ENCODE measurements at places on chromosomes 11 and 22.

GRCh38 chr11:119486691-119487259 is 63.8 kb upstream of the THY1 start:
- H3K27ac ChIP-seq = no peak overlapping the region
- H3K4me3 ChIP-seq = no peak overlapping the region
- H3K4me1 ChIP-seq = no peaks in the 10 kb centered on the region
- H3K27me3 ChIP-seq = peaks cover 2% of the 10 kb centered on the region
- DNase-seq = no peak

DNA sequence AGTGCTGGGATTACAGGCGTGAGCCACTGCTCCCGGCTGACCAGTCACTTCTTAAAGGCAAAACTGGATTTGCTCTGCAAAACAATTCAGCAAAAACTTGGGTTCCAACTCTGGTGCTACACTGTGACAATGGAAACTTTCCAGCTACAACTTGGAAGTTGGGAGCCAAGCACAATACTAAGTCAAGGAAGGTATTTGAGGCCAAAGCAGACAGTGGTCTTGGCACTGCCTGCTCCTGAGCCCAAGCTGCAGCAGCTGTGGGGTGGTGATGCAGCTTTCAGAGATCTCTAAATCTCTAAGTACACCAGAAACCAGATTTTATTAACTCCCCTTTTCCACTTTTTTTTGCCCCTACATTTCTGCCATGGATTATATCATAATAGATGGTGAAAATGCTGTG is 17.5 kb downstream of the ADM start:
- H3K27ac ChIP-seq = peak overlapping the region; percentile 88
- H3K36me3 ChIP-seq = no peaks in the 10 kb centered on the region
- no peak overlapping the region for H3K4me3 ChIP-seq
- H3K4me1 ChIP-seq = peaks cover 27% of the 10 kb centered on the region
- DNase-seq = no peak

GRCh38 chr11:109668973-109669634 is 247.1 kb downstream of the C11orf87 start:
- no peaks in the 10 kb centered on the region for H3K4me1 ChIP-seq
- H3K4me3 ChIP-seq = no peak overlapping the region
- no peak for DNase-seq
- no peaks in the 10 kb centered on the region for H3K27me3 ChIP-seq
- no peak overlapping the region for H3K27ac ChIP-seq

DNA sequence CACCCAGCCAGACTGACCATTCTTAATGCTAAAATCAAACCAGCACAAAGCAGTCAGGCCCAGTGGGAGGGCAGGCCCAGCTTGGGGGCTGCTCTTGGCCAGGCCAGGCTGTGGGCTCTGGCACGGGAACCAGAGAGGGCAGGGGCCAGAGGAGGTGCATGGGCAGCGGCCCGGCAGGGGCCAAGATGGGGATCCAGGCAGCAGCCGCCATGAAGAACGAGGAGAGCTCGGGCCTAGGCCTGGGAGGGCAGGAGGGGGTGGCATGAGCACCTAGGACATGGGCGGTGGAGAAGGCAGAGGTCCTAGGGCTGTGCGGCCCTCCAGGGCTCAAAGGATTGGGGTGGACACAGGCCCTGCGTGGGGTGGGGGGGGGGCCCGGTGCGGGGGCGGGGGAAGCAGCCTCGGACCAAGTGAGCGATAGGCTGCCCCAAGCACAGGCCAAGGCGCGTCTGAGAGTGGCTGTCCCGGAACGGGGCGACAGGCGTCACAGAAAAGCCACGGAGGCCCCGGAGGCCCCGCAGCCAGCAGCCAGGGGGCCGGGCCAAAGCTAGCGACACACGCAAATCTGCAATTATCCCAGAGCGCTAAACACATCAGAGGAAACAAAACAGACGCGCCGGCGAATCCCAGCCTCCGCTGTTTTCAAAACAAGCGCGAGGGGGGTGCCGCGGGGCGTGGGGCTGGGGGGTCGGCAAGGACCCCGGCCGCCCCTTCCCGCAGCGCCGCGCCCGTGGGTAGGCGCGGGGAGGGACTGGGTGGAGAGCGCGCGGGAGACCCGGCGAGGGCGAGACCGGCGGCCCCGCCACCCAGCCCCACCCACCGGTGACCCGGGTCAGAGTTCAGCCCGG is 8.3 kb downstream of the PLXNB2 start:
- peaks cover 8% of the 10 kb centered on the region for H3K27me3 ChIP-seq
- no peaks in the 10 kb centered on the region for H3K36me3 ChIP-seq
- DNase-seq = no peak
- H3K27ac ChIP-seq = no peak overlapping the region
- H3K4me1 ChIP-seq = no peaks in the 10 kb centered on the region
- no peak overlapping the region for H3K4me3 ChIP-seq

DNA sequence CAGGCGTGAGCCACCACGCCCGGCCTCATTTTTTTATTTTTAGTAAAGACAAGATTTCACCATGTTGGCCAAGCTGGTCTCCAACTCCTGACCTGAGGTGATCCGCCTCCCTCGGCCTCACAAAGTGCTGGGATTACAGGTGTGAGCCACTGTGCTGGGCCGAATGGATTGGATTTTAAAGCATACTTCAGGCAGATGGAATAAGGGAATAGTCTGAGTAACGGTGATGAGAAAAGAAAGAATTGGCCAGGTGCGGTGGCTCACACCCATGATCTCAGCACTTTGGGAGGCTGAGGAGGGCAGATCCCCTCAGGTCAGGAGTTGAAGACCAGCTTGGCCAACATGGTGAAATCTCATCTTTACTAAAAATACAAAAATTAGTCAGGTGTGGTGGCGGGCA is 2.1 kb upstream of the CBL start:
- DNase-seq = no peak
- no peaks in the 10 kb centered on the region for H3K27me3 ChIP-seq
- H3K36me3 ChIP-seq = no peaks in the 10 kb centered on the region
- peak overlapping the region; percentile 37 for H3K4me3 ChIP-seq

DNA sequence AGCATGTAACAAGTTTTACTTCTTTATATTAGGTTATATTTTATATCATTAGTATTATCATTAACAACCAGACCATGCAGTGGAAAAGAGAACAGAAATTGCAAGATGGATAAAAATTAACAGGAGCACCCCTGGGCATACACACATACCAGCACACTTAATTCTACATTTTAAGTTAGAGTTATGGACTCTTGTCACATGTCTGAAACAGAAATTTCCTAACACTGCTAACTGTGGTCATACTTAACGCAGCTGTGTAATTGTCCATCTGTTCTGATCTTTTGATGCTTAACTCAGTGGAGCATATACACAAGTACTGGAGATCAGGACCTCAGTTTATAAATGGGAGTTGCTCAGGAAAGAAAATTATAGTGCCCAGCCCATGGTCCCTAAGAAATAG is 358 bp downstream of the OR52H1 start:
- no peaks in the 10 kb centered on the region for H3K36me3 ChIP-seq
- no peaks in the 10 kb centered on the region for H3K4me1 ChIP-seq
- H3K27ac ChIP-seq = no peak overlapping the region
- no peak overlapping the region for H3K4me3 ChIP-seq
- H3K27me3 ChIP-seq = peaks cover under 1% of the 10 kb centered on the region
- DNase-seq = no peak

GRCh38 chr11:65606876-65607613 is 7.0 kb downstream of the MAP3K11 start:
- H3K27ac ChIP-seq = peak overlapping the region; percentile 34
- H3K4me3 ChIP-seq = no peak overlapping the region
- DNase-seq = no peak
- peaks cover 29% of the 10 kb centered on the region for H3K4me1 ChIP-seq

GRCh38 chr11:25769287-25769686 is 562.6 kb upstream of the ANO3 start:
- no peak overlapping the region for H3K4me3 ChIP-seq
- no peak for DNase-seq
- H3K36me3 ChIP-seq = no peaks in the 10 kb centered on the region
- H3K27me3 ChIP-seq = no peaks in the 10 kb centered on the region
- H3K4me1 ChIP-seq = no peaks in the 10 kb centered on the region

DNA sequence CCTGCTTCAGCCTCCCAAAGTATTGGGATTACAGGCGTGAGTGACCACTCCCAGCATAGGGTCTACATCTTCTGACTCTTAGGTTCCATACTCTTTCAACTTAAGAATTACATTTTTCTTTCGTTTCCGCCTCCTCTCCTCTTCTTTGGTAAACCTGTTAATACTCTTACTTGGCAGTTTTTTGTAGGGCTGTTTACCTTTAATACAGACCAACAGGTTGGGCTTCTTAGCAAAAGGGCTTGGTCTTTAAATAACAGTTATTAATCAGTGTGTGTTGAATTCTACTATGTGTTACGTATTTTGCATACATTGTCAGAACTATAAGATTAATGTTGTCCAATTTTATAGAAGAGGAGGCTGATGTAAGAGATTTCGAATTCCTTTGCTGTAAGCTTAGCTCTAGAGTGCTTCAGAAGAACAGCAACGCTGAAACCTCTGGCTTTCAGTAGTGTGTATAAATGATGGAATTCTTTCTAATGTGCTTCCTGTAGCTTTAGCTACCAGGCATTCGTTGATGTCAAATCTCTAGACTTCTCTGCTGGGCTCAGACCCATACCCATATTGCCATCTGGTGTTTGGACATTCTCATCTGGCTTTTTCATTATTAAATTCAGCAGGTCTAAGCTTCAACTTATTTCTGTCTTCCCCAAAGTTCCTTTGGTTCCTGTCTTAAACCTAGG is 3.1 kb downstream of the FDX1 start:
- no peak for DNase-seq
- peaks cover 63% of the 10 kb centered on the region for H3K4me1 ChIP-seq
- H3K27ac ChIP-seq = no peak overlapping the region
- H3K4me3 ChIP-seq = peak overlapping the region; percentile 38
- H3K36me3 ChIP-seq = peaks cover 15% of the 10 kb centered on the region
- H3K27me3 ChIP-seq = no peaks in the 10 kb centered on the region

- H3K27me3 ChIP-seq = no peaks in the 10 kb centered on the region
- peaks cover 18% of the 10 kb centered on the region for H3K36me3 ChIP-seq
- H3K4me1 ChIP-seq = peaks cover 93% of the 10 kb centered on the region
- peak overlapping the region; percentile 95 for H3K27ac ChIP-seq
- peak; percentile 82 for DNase-seq
Observed at GRCh38 chr11:128324531-128325141, 262.7 kb downstream of the ETS1 start.

DNA sequence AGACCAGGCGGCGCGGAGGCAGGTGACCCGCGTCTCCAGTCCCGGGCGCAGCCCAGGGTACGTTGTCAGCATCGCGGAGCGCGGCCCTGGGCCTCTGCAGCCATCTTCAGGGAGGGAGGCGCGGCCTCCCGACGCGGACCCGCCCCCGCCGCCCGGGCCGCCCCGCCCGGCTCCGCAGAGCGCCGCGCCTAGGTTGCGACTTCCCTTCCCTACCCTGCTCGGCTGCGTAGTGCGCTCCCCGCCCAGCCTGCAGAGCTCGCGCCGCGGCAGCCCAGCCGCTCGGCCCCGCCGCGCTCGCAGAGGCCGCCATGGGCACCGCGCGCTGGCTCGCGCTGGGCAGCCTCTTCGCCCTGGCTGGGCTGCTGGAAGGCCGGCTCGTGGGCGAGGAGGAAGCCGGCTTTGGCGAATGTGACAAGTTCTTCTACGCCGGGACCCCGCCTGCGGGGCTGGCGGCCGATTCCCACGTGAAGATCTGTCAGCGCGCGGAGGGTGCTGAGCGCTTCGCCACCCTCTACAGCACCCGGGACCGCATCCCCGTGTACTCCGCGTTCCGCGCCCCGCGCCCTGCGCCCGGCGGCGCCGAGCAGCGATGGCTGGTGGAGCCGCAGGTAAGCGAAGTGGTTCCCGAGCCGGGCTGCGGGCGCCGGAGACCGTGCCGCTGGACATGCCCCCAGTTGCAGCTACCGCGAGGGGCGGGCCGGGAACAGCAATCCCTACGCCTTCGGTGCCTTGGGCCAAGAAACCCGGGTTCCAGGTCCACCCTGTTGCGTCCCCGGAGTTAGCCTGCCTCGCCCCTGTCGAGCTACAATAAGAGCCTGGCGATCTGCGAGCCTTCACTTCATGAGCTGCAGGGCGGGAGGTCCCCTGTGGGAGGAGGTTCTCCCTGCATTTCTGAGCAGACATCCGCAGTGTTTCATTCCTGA is at the start of gene ENDOD1:
Gene ENDOD1, plus strand, starts transcription at position 227 of the 923 bp plus-strand sequence. Its CDS starts 82 bp downstream, at position 309.
- H3K4me3 ChIP-seq = peak within 1 kb of the TSS; percentile 89
- H3K4me1 ChIP-seq = peaks cover 83% of the 10 kb centered on the region
- H3K27ac ChIP-seq = peak within 1 kb of the TSS; percentile 96
- DNase-seq = peak; percentile 85

- DNase-seq = no peak
- no peak overlapping the region for H3K4me3 ChIP-seq
- peaks cover 10% of the 10 kb centered on the region for H3K36me3 ChIP-seq
- H3K27me3 ChIP-seq = peaks cover 2% of the 10 kb centered on the region
Observed at GRCh38 chr11:75333022-75333806, 18.2 kb downstream of the ARRB1 start.

DNA sequence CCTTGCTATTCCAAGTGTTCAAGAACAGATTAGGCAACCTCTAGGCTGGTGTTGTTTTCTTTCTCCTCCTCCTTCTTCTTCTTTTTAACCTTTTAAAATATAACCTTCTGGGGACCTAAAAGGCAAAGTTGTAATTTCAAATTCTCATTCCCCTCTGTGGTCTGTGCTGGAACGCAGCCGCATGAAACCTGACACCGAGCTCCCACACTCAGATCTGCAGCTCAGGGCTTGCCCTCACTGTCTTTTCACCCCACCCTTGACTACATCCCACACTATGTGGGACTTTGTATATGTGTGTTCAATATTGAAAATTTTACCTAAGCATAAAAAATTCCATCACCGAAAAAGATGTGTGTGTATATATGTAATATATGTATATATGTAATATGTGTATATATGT is 62.0 kb upstream of the ARHGAP42 start:
- H3K36me3 ChIP-seq = no peaks in the 10 kb centered on the region
- no peaks in the 10 kb centered on the region for H3K27me3 ChIP-seq
- no peaks in the 10 kb centered on the region for H3K4me1 ChIP-seq
- DNase-seq = no peak

DNA sequence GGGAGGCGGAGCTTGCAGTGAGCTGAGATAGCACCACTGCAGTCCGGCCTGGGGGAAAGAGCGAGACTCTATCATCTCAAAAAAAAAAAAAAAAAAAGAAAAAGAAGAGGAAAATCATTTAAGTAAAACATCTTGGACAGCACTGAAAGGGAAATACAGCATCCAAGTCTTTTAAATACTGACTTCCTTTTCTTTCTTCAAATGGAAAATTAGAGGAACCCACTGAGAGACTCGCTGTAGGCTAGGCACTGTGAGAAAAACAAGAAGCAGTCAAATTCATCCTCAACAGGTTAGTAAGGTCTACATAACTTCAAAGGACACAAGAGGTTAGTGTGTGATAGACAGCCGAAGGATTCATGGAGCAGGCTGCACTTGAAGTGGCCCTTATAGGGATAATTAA is 243.7 kb downstream of the BLID start:
- H3K36me3 ChIP-seq = no peaks in the 10 kb centered on the region
- no peak overlapping the region for H3K4me3 ChIP-seq
- H3K4me1 ChIP-seq = no peaks in the 10 kb centered on the region
- no peaks in the 10 kb centered on the region for H3K27me3 ChIP-seq
- no peak overlapping the region for H3K27ac ChIP-seq
- no peak for DNase-seq
